Natural killer cell (primary cell): ENCODE measurements at places on chromosomes 3 and 15. TPM values are rescaled to one million over a fixed set of nuclear protein-coding genes. Genes with fewer than 3 reads are reported as not detected.

The RHCG gene
- total RNA-seq, result not detected

The OXTR gene
- total RNA-seq, result 0.33 TPM

The CORO2B gene
- not detected for total RNA-seq

The IMPG2 gene
- total RNA-seq, result 0.72 TPM

The RETNLB gene
- total RNA-seq, result not detected

The MED12L gene
- 3.0 TPM for total RNA-seq

The QTRT2 gene
- 30.5 TPM for total RNA-seq

The MYO5C gene
- total RNA-seq, result 0.60 TPM

The SPATA12 gene
- total RNA-seq, result not detected

The RAF1 gene
- total RNA-seq, result 142 TPM

The TMEM45A gene
- total RNA-seq, result 0.23 TPM

The HRH1 gene
- total RNA-seq, result not detected

The CFAP20DC gene
- 0.20 TPM for total RNA-seq

The SNTN gene
- total RNA-seq, result not detected

The ACP3 gene
- total RNA-seq, result 0.75 TPM

The DUT gene
- total RNA-seq, result 48.3 TPM

The TAMM41 gene
- 25.8 TPM for total RNA-seq

The C3orf85 gene
- not detected for total RNA-seq

The TTLL13 gene
- 1.2 TPM for total RNA-seq

The PSTPIP1 gene
- 228 TPM for total RNA-seq

The C15orf62 gene
- total RNA-seq, result 0.64 TPM

The RTP1 gene
- total RNA-seq, result not detected

The AMOTL2 gene
- not detected for total RNA-seq

The CSPG4 gene
- 0.05 TPM for total RNA-seq

The DNAH12 gene
- total RNA-seq, result 0.21 TPM

The CATSPER2 gene
- 8.4 TPM for total RNA-seq

The CCDC33 gene
- total RNA-seq, result not detected
